Chondrocyte (in vitro differentiated cells): ENCODE measurements at places on chromosomes 1 and 21. TPM values are rescaled to one million over a fixed set of nuclear protein-coding genes. Genes with fewer than 3 reads are reported as not detected.

DNA sequence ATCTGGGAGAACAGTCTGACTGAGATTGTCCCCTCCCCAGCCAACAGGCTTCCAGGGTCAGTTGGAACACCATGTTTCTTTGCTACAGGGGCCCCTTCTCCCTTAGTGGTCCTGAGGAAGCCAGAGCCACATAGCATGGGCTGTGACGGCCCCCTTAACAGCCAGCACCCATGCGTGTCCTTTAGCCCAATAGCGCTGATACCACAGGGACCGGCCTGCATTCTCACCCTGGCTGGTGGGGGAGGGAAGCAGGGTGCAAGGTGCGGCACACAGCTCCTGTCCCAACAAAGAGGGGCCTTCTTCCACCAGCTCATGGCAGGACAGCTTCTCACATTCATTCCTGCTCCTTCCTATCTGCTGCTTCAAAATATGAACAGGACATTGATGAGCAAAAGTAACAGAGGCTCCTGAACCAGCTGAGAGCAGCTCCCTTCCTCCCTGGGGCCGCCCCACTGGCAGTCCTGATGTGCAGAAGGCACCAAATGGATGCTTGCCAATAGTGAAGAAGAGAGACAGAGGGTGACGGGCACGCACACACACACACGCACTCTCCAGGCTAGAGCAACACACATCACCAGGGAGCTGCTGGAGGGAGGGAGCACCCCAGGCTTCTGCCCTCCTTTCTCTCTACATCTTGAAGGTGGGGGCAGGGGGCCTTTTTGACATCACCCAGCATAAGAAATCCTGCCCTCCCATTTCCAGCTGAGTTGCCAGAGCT is 99.4 kb downstream of the CRYAA start:
- no peak overlapping the region for H3K4me3 ChIP-seq
- H3K4me1 ChIP-seq, result no peaks in the 10 kb centered on the region
- DNase-seq, result peak; percentile 70
- H3K36me3 ChIP-seq, result no peaks in the 10 kb centered on the region

- H3K4me1 ChIP-seq, result no peaks in the 10 kb centered on the region
- no peak overlapping the region for H3K4me3 ChIP-seq
- H3K36me3 ChIP-seq, result peaks cover 6% of the 10 kb centered on the region
These were observed 109.5 kb upstream of the SIM2 start for GRCh38 chr21:36589352-36589971.

- no peak overlapping the region for H3K4me3 ChIP-seq
- no peaks in the 10 kb centered on the region for H3K27me3 ChIP-seq
- H3K36me3 ChIP-seq, result peaks cover 2% of the 10 kb centered on the region
- peaks cover 9% of the 10 kb centered on the region for H3K4me1 ChIP-seq
- no peak for DNase-seq
- H3K27ac ChIP-seq, result no peak overlapping the region
These were observed 117.8 kb downstream of the HHAT start for GRCh38 chr1:210446479-210446878.

DNA sequence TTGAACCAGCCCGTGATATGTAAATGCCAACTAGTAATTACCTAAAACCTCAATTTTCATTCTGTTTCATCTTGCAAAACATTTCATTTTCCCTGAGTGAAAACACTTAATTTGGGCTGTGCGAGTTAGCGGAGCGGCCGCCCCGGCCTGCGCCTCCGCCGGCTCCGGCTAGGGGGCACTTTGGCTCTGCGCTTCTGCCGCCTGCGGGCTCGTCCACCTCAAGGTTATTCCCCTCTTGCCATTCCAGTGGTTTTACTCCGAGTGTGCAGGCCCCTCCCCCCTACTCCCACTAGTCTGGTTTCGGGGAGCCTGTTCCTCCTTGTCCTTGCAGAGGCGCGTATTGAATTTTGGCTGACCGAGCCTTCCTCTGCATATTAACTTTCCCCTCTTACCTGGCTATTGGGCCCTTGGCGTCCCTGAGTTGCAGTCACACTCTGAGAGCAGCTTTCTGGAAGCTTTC is 55.6 kb downstream of the PEX14 start:
- H3K4me3 ChIP-seq, result peak overlapping the region; percentile 42
- H3K27me3 ChIP-seq, result no peaks in the 10 kb centered on the region
- peak overlapping the region; percentile 87 for H3K27ac ChIP-seq
- no peak for DNase-seq
- H3K36me3 ChIP-seq, result no peaks in the 10 kb centered on the region
- peaks cover 47% of the 10 kb centered on the region for H3K4me1 ChIP-seq

- no peak for DNase-seq
- no peaks in the 10 kb centered on the region for H3K4me1 ChIP-seq
- H3K27ac ChIP-seq, result no peak overlapping the region
- no peaks in the 10 kb centered on the region for H3K27me3 ChIP-seq
These were observed 25.6 kb downstream of the LRRC41 start for GRCh38 chr1:46277658-46278373.

GRCh38 chr21:45504021-45504515 is 38.2 kb downstream of the SLC19A1 start:
- DNase-seq, result peak; percentile 79
- peaks cover 17% of the 10 kb centered on the region for H3K36me3 ChIP-seq
- no peak overlapping the region for H3K4me3 ChIP-seq
- no peaks in the 10 kb centered on the region for H3K27me3 ChIP-seq
- no peaks in the 10 kb centered on the region for H3K4me1 ChIP-seq
- no peak overlapping the region for H3K27ac ChIP-seq

GRCh38 chr1:150813028-150813707 is 5.1 kb upstream of the CTSK start:
- no peak overlapping the region for H3K4me3 ChIP-seq
- H3K36me3 ChIP-seq, result peaks cover 20% of the 10 kb centered on the region
- DNase-seq, result no peak
- H3K27me3 ChIP-seq, result no peaks in the 10 kb centered on the region
- H3K4me1 ChIP-seq, result peaks cover 13% of the 10 kb centered on the region

GRCh38 chr1:48807554-48808260 is 31.0 kb upstream of the BEND5 start:
- H3K27ac ChIP-seq, result no peak overlapping the region
- peaks cover 18% of the 10 kb centered on the region for H3K27me3 ChIP-seq
- no peak overlapping the region for H3K4me3 ChIP-seq
- no peaks in the 10 kb centered on the region for H3K36me3 ChIP-seq

- no peak for DNase-seq
- no peaks in the 10 kb centered on the region for H3K27me3 ChIP-seq
- no peaks in the 10 kb centered on the region for H3K36me3 ChIP-seq
- peaks cover 15% of the 10 kb centered on the region for H3K4me1 ChIP-seq
- no peak overlapping the region for H3K4me3 ChIP-seq
- no peak overlapping the region for H3K27ac ChIP-seq
These were observed 535.4 kb downstream of the SMYD3 start for GRCh38 chr1:245971711-245972085.

GRCh38 chr1:200561856-200562214 is 58.7 kb downstream of the KIF14 start:
- H3K27ac ChIP-seq, result no peak overlapping the region
- no peak for DNase-seq
- H3K4me1 ChIP-seq, result peaks cover 10% of the 10 kb centered on the region

Gene TNNT2
- total RNA-seq, result 20.3 to 21.6 TPM (median 21.2 TPM) in 3 replicates

- H3K4me3 ChIP-seq, result no peak overlapping the region
- H3K36me3 ChIP-seq, result no peaks in the 10 kb centered on the region
- H3K27me3 ChIP-seq, result no peaks in the 10 kb centered on the region
- peak overlapping the region; percentile 77 for H3K27ac ChIP-seq
- peak; percentile 88 for DNase-seq
These were observed 17.8 kb downstream of the ARHGEF16 start for GRCh38 chr1:3472088-3472850.

Gene E2F2
- total RNA-seq, result 0.72 to 4.3 TPM (median 0.87 TPM) in 3 replicates

DNA sequence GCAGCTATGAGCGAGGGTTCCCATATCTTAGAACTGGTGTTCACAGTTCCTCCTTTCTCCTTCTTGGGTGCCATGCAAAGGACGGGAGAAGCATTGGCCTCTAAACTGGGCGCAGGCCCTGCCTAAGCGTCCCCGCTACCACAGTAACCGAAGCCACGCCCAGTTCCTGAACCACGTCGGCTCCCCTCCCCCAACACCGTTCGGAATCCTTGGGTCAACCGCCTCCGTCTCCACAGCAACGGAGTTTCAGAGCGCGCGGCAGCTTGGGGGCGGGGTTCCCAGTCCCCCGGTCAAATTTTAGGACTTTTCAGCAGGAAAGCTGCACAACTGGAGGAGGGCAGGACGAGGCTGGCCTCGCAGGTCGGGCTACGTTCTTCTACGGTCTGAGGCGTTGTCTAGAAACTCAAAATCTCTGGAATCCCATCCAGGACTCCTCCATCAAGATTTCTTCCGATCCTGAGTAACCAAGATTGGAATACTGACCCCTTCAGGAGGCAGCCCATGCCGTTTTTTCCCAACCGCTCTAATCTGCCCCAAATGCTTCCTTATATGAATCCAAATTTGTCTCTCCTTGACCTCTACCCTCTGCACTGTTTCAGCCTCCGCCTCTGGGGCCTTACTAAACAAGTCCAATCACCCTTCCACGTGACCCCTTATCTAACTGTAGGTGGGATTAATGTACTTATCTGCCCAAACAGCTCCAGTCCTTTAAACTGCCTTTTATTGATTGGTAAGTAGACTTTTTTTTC is at the start of gene SPAG17:
TSS of gene SPAG17 (minus strand) at position 145 of the 749 bp plus-strand sequence. CDS start at position 74, 71 bp downstream.
- DNase-seq, result no peak
- peak within 1 kb of the TSS; percentile 82 for H3K4me3 ChIP-seq
- no peaks in the 10 kb centered on the region for H3K36me3 ChIP-seq

Gene CLDN17
- not detected in 3 replicates for total RNA-seq

Gene FCGR1A
- not detected in 3 replicates for total RNA-seq

GRCh38 chr1:234774971-234775370 is 165.0 kb upstream of the IRF2BP2 start:
- no peaks in the 10 kb centered on the region for H3K27me3 ChIP-seq
- H3K27ac ChIP-seq, result no peak overlapping the region

Gene PHLDA3
- total RNA-seq, result 111 to 120 TPM (median 115 TPM) in 3 replicates

DNA sequence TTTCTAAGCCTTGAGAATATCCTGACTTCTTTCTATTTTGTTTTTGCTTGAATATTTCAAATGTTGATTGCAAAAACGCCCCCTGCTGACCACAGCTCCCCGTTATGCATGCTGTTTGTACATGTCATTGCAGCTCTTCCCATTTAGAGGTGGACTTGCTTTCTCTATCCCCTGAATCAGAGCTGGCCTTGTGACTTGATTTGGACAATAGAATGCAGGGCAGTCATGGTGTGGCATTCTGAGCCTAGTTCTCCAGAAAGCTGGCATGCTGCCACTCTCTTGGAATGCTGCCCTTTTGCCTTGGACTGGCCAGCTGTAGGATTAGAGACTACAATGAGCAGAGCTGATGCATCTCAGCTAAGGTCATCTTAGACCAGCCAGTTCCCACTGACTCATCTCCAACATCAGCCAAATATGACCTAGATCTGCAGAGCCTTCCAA is 1561.5 kb downstream of the MRPL39 start:
- DNase-seq, result no peak
- no peaks in the 10 kb centered on the region for H3K27me3 ChIP-seq
- no peak overlapping the region for H3K4me3 ChIP-seq
- no peak overlapping the region for H3K27ac ChIP-seq
- peaks cover 4% of the 10 kb centered on the region for H3K4me1 ChIP-seq

- DNase-seq, result no peak
- no peaks in the 10 kb centered on the region for H3K36me3 ChIP-seq
- peaks cover 21% of the 10 kb centered on the region for H3K4me1 ChIP-seq
- H3K4me3 ChIP-seq, result no peak overlapping the region
These were observed 6.9 kb upstream of the IL22RA1 start for GRCh38 chr1:24149866-24150233.

DNA sequence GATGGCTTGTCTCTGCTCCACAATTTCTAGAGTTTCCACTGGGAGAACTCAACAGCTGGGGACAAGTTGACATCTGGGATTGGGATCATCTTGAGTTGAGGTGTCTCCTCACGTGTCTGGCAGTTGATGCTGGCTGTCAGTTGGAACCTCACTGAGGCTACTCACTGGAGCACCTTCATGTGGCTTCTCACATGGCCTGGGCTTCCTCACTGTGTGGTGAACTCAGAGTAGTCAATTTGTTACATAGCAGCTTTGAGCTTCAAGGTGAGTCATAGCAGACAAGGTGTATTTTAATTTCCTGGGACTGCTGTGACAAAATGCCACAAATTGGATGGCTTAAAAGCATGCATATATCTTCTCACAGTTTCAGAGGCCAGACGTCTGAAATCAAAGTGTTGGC is 44.0 kb downstream of the NTNG1 start:
- DNase-seq, result no peak
- H3K27me3 ChIP-seq, result peaks cover 2% of the 10 kb centered on the region
- no peaks in the 10 kb centered on the region for H3K4me1 ChIP-seq
- no peak overlapping the region for H3K27ac ChIP-seq
- H3K36me3 ChIP-seq, result peaks cover 1% of the 10 kb centered on the region
- H3K4me3 ChIP-seq, result no peak overlapping the region

- no peaks in the 10 kb centered on the region for H3K36me3 ChIP-seq
- no peak overlapping the region for H3K27ac ChIP-seq
These were observed 7.6 kb downstream of the FMN2 start for GRCh38 chr1:240099329-240099728.

DNA sequence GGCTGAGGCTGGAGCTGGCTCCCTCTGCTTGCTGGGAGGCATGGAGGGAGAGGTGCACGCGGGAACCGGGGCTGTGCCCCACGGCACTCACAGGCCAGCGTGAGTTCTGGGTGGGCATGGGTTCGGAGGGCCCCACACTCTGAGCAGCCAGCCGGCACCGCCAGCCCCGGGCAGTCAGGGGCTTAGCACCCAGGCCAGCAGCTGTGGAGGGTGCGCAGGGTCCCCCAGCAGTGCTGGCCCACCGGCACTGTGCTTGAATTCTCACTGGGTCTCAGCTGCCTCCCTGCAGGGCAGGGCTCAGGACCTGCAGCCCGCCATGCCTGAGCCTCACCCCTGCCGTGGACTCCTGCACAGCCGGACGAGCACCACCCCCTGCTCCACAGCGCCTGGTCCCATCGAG is 164.9 kb upstream of the PLD5 start:
- H3K36me3 ChIP-seq, result no peaks in the 10 kb centered on the region
- H3K27me3 ChIP-seq, result no peaks in the 10 kb centered on the region
- no peaks in the 10 kb centered on the region for H3K4me1 ChIP-seq
- H3K4me3 ChIP-seq, result no peak overlapping the region
- no peak for DNase-seq

GRCh38 chr1:230892018-230892491 is 23.7 kb upstream of the C1orf198 start:
- no peak for DNase-seq
- H3K27ac ChIP-seq, result no peak overlapping the region
- no peaks in the 10 kb centered on the region for H3K27me3 ChIP-seq

DNA sequence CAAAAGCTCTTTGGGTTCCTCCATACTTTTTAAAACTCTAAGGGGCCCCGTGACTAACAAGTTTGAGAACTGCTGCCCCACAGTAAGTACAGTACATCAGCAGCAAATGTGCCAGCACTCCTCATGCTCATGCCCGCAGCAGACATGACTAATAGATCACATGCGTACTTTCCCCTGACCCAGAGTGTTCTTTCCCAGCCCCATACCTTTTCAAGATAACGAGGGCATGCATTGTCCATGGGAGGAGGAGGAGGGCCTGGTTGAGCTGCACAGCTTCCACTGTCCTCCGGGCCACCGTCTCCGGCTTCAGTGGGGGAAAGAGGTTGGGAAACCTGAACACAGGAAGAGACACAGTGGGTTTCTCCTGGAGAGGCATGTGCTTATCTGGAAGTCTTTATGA is 45.5 kb downstream of the DHRS3 start:
- H3K27ac ChIP-seq, result no peak overlapping the region
- no peaks in the 10 kb centered on the region for H3K27me3 ChIP-seq
- no peak overlapping the region for H3K4me3 ChIP-seq
- DNase-seq, result no peak
